ENCODE measurements at places on chromosomes 2 and 18. TPM values are rescaled to one million over a fixed set of nuclear protein-coding genes. Genes with fewer than 3 reads are reported as not detected.

DNA sequence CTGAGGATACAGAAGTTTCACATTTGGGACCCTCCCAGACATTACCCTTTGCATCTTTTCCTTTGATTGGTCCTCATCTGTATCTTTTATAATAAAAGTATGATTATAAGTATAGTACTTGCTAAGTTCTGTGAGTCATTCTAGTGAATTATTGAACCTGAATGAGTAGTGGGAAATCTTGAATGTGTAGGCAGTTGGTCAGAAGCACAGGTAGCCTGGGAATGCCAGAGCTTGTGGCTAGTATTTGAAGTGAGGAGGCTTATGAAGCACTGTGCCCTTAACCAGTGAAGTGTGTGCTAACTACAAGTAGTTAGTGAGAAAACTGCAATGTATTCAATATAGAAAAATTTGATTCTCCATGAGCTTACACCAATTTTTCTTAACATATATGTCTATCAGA, 257.6 kb downstream of the GRB14 start:
- no peaks in the 10 kb centered on the region for H3K27me3 ChIP-seq
- no peak for DNase-seq
- H3K27ac ChIP-seq, result no peak overlapping the region
- H3K36me3 ChIP-seq, result no peaks in the 10 kb centered on the region
- H3K4me1 ChIP-seq, result no peaks in the 10 kb centered on the region

GRCh38 chr2:229650901-229651300, 63.5 kb downstream of the DNER start:
- no peaks in the 10 kb centered on the region for H3K36me3 ChIP-seq
- DNase-seq, result no peak
- H3K4me3 ChIP-seq, result no peak overlapping the region
- no peak overlapping the region for H3K27ac ChIP-seq

- no peak for DNase-seq
- H3K4me3 ChIP-seq, result no peak overlapping the region
- no peaks in the 10 kb centered on the region for H3K4me1 ChIP-seq
- no peaks in the 10 kb centered on the region for H3K27me3 ChIP-seq
Observed at GRCh38 chr2:45128580-45128997, 119.3 kb upstream of the SIX2 start.

DNA sequence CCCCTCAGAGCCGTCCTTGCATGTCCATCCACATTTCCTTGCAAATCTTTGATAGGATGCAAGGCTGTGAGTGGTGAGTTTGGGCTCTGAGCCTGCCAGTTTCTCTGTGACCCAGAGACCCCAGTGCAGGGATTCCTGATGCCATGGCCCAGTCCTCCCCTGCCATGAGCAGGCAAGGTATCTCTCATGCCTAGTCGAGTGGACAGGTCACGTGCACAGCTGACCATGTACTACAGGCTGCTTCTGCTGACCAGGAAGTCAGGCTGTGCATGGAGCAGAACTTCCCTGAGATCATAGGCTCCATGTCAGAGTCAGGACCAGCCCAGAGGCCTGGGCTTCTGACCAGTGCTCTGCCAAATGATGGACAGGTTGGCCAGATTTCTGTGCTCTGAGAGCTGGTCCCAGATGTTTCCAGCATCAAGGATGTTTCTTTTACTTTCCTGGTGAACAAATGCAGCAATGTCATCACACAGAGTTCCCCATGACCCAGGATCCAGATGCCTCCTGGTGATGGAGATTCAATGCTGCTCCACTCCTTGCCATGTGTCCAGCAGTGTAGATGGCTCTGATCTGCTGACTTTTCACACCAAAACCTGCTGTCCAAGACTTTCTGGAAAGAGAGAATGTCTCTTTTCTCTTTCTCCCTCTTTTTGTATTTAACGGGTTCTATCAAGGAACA, 321.6 kb upstream of the HS6ST1 start:
- H3K27ac ChIP-seq, result no peak overlapping the region
- H3K36me3 ChIP-seq, result no peaks in the 10 kb centered on the region
- no peak overlapping the region for H3K4me3 ChIP-seq
- H3K27me3 ChIP-seq, result no peaks in the 10 kb centered on the region
- no peaks in the 10 kb centered on the region for H3K4me1 ChIP-seq

GRCh38 chr2:211789982-211790381, 748.6 kb downstream of the ERBB4 start:
- H3K27ac ChIP-seq, result no peak overlapping the region
- H3K27me3 ChIP-seq, result no peaks in the 10 kb centered on the region
- no peak overlapping the region for H3K4me3 ChIP-seq
- DNase-seq, result no peak

TAF4B gene
- total RNA-seq, result 22.7 TPM

GRCh38 chr2:5538772-5539171, 153.4 kb upstream of the SOX11 start:
- H3K36me3 ChIP-seq, result no peaks in the 10 kb centered on the region
- H3K27me3 ChIP-seq, result peaks cover 2% of the 10 kb centered on the region
- no peak overlapping the region for H3K4me3 ChIP-seq
- H3K27ac ChIP-seq, result no peak overlapping the region
- no peak for DNase-seq

GRCh38 chr2:151651274-151651673, 83.0 kb downstream of the NEB start:
- DNase-seq, result no peak
- no peaks in the 10 kb centered on the region for H3K36me3 ChIP-seq
- H3K27ac ChIP-seq, result no peak overlapping the region
- H3K4me3 ChIP-seq, result no peak overlapping the region

SFT2D3 gene
- total RNA-seq, result 15.9 TPM

LOXHD1 gene
- total RNA-seq, result 0.18 TPM

MALT1 gene
- 36.0 TPM for total RNA-seq

DNA sequence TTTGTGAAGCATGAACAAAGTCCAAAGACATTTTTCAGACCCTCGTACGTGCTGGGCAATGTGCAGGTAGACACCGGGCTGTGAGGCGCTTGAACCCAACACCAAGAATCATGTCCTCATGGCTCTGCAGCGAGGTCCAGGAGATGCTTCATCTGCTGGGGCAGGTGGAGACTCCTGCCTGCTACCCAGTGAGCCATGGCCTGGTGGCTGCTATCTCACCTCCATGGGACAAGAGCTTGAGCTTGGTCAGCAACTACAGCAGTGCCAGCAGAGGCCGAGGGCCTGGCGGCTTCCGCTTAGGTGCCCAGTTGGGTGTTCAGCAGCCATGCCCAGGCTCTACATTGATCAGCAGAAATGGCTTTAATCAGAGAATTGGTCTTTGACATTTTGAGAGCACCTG, 281.0 kb upstream of the HS6ST1 start:
- no peaks in the 10 kb centered on the region for H3K4me1 ChIP-seq
- DNase-seq, result no peak
- no peak overlapping the region for H3K4me3 ChIP-seq
- no peak overlapping the region for H3K27ac ChIP-seq
- no peaks in the 10 kb centered on the region for H3K36me3 ChIP-seq
